ENCODE measurements at places on chromosomes 7 and 10.

- no peak for DNase-seq
Measured at GRCh38 chr7:152133804-152134203, 108.3 kb downstream of the GALNT11 start.

DNA sequence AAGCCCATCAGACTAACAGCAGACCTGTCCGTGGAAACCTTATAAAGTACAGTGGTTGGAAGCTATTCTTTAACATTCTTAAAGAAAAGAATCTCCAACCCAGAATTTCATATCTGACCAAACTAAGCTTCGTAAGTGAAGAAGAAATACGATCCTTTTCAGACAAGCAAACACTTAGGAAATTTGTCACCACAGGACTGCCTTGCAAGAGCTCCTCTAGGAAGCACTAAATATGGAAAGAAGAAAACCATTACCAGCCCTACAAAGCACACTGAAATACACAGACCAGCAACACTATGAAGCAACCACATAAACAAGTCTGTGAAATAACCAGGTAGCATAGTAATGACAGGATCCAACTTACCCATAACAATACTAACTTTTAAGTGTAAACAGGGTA lies 177.7 kb upstream of the PRSS1 start:
- DNase-seq = no peak

DNA sequence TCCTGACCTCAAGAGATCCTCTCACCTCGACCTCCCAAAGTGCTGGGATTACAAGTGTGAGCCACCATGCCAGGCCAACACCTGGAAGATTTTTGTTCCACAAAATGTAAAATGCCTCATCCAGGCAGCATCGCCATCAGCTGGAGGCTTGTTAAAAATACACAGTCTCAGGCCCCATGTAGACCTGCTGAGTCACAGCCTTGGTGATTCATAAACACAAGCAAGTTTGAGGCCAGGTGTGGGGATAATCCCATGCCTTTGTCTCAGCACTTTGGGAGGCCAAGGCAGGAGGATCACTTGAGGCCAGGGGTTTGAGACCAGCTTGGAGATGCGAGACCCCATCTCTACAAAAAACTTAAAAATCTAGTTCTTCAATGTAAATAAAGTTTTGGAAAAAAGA lies 49.1 kb upstream of the FOXK1 start:
- no peak for DNase-seq

- no peak for DNase-seq
Measured at GRCh38 chr7:79284211-79284610, 169.3 kb downstream of the MAGI2 start.

- no peak for DNase-seq
Measured at GRCh38 chr7:149741629-149742028, 31.8 kb downstream of the ZNF467 start.

- no peak for DNase-seq
Measured at GRCh38 chr7:106367018-106367420, 82.2 kb upstream of the NAMPT start.

GRCh38 chr7:24038993-24039392 lies 245.0 kb upstream of the NPY start:
- DNase-seq = no peak

- DNase-seq = no peak
Measured at GRCh38 chr10:30782537-30783461, 153.2 kb upstream of the LYZL2 start.

- DNase-seq = no peak
Measured at GRCh38 chr10:123380491-123381085, 226.4 kb downstream of the BUB3 start.

GRCh38 chr7:84196084-84196503 lies 1.5 kb upstream of the SEMA3A start:
- no peak for DNase-seq

DNA sequence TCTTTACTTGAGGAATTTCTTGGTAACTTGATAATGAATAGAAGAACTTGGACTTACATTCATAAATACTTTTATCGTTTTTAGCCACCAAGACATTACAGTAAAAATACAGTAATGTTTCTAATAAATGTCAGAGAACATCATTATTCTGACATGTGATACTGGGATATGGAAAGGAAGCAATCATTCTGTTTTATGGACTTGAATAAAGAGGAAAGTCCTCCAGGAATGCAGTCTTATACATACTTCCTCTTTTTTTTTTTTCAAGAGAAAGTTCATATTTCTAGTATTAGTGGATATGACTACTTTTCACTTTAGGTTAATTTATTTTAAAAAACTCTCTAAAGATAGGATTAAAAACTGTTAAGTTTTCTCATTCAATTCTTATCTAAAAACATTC lies 220.0 kb upstream of the SEMA3C start:
- DNase-seq = no peak

DNA sequence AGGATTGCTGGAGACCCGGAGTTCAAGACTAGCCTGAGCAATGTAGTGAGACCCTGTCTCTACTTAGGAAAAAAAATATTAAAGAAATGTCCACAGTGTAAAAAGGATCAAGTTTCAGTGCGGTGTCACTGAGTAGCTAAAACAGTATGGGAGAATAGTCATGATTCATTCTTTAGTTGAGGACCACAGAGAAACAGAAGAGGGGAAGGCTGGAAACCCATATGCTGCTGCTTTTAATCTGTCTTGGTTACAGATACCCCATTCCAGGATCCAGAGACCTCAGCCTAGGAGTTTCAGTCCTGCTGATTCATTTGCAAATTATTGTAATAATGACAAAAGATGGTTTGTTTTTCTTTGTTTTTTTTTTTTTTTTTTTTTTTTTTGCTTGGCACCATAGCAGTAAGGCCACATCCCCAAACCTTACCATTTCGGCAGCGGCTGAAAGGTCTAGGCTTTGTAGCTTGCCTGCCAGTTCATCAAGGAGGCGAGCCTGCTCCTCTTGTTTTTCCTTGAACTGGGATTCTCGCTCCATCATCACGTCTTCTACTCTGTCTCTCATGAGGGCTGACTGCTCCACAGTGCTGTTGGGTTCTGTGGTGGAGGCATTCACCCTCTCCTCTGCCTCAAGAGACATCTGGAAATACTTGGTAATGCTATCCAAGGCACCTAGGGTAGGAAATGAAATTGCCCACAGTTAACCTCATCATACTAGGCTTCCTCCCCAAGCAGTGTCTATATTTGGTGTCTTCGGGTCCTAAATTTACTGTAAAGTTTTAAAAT lies 44.2 kb downstream of the DLD start:
- no peak for DNase-seq

- DNase-seq = no peak
Measured at GRCh38 chr7:24291271-24291670, 7.3 kb downstream of the NPY start.

- DNase-seq = no peak
Measured at GRCh38 chr10:93356516-93356915, 125.6 kb downstream of the MYOF start.

DNA sequence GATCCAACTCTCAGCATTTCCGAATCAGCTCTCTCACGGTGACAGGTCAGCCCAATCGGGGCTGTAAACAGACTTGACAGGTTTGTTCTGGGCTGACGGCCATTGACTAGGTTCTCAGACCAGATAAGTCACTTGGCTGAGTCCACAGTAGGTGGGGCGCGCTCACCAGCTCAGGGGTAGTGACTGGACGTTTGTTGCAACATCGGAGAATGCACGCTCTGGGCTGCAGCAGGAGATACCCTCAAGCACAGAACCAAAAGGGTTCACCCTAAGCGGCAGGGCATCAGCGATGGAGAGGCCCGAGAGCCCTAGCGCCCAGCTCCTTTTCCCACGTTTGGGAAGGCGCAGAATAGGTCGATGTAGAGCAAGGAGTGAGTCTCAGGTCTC lies 1.8 kb downstream of the KLLN start:
- no peak for DNase-seq

GRCh38 chr7:29319719-29320521 lies 125.3 kb downstream of the CHN2 start:
- DNase-seq = no peak

- no peak for DNase-seq
Measured at GRCh38 chr7:112129655-112130323, 76.4 kb downstream of the DOCK4 start.

DNA sequence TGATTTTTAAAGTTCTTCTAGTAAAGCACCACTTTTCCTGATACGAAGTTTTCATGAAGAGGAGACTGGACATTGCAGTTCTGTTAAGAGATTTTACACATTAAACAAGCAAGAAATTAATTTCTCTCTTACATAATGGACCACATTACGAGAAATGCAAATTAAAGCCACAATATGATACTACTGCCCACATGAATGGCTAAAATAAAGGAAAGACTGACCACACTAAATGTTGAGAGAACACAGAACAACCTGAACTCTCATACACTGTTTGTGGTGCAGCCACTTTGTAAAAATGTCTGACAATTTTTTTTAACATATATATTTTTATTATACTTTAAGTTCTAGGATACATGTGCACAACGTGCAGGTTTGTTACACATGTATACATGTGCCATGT lies 44.0 kb upstream of the HERPUD2 start:
- DNase-seq = no peak

- no peak for DNase-seq
Measured at GRCh38 chr10:75718991-75719390, 287.6 kb downstream of the LRMDA start.

DNA sequence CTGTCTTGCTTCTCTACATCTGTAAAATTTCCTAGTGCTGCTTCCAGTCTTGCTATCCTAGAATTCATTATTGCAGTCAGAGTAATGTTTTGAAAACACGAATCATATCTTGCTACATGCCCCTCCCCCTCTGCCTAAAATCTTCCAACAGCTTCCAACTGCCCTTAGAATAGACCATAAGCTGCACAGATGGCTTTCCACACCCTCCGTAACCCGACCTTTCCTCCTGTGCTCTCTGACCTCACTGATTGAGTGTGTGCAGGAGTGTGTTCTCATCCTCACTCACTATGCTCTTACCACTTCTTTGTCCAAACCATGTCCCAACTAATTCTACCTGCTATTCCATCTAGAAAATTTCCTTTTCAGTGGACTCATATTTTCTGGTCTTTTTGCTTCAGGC lies 121.2 kb upstream of the ANKRD1 start:
- DNase-seq = no peak

DNA sequence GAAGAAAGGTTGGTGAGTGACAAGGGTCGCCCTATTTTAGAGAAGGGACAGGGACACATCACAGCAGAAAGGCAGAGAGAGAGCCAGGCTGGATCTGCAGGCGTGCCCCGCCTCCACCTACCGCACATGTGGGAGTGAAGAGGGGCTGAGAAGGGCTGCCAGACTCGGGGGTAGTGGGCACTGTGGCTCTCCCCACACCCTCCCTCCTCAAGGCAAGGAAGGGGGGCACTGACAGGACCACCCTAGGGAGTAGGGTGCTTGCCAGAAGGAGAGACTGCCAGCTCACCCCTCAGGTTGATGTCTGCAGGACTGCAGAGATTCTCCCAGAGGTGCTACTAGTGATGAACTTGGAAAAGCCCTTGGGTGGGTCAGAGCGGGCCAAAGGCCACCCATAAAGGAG lies 62.8 kb upstream of the ZRANB1 start:
- no peak for DNase-seq

- DNase-seq = no peak
Measured at GRCh38 chr10:70809726-70810125, 6.0 kb upstream of the SGPL1 start.

DNA sequence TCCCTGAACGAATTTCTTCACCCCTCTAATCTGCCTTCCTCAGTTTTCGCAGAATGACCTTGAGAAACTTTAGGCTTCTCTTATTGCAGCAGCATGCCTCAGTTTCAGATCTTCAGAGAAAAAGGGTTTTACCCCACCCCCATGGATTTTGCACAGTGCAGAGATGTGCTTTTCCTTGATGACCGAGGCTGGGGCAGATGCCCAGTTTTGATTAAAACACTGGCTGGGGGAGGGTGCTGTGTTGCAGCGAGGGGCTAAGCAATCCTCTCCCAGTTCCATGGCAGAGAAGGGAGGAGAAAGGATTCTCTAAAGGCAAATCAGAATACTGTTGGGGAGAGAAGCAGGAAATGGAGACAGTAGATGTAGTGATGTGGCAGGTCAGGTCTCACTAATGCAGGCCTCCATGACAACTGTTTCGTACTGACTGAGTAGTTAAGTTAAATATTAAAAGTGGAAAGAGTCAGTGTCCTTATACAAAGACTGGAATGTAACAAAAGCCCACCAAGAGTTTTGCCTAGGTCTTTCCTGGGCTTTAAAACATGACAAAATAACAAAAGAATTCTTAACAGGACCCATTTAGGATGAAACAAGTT lies 50.8 kb upstream of the PDZD8 start:
- no peak for DNase-seq

- DNase-seq = no peak
Measured at GRCh38 chr10:82464191-82464818, 589.3 kb downstream of the NRG3 start.

DNA sequence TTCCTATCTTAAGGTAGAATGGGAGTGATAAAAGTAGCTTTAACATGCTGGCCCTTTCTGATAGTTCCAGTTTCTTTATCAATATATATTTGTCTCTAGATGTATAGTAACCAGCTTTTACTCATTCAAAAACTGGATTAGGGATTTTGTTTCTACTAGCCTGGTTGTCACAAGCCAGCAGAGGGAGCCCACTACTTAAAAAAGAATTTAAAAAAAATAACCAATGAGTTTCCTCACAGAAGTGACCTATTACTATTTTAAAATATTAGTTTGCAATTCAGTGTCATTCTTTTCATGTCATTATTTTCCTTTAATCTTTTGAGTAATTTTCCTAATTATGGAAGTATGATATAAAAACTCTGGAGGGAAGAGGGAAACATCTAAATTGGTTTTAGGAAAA lies 142.1 kb downstream of the PHTF2 start:
- DNase-seq = peak; percentile 16

- no peak for DNase-seq
Measured at GRCh38 chr10:117005527-117006055, 604 bp upstream of the SHTN1 start.

DNA sequence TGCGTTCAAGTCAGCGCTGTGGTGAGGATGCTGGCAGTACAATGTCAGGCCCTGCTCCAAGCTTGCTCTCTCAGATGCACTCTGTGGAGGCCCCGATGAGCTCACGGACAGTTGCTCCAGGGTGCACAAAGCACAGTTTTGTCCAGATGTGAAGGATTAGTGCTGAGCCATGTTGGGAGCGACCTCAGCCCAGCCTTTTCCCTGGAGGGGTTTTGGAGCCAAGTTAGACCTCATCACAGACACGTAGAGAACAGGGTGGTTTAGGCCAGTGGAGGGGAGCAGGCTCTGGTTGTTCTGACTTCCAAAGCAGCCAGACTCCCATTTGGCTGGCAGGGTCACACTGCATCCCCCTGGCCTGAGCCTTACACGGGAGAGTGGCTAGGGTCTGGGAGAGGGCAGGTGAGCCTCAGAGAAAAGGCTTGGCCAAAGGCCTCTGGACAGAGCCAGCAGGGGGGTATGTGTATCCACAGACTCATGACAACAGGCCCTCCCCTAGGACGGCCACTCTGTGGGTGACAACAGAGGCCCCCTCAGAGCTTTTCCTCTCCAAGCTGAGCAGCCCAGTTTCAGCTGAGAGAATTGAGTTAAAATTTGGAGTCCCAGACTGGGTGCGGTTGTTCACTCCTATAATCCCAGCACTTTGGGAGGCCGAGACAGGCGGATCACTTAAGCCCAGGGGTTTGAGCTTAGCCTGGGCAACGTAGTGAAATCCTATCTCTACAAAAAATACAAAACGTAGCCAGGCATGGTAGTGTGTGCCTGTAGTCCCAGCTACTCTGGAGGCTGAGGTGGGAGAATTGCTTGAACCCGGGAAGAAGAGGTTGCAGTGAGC lies 4.7 kb downstream of the PLAC9 start:
- DNase-seq = no peak

- DNase-seq = no peak
Measured at GRCh38 chr10:110010486-110011378, 2.9 kb downstream of the ADD3 start.
